ENCODE measurements at places on chromosomes 6 and 20.

- DNase-seq, result no peak
These were observed 35.2 kb upstream of the PAQR8 start for GRCh38 chr6:52326540-52327364.

- DNase-seq, result no peak
These were observed 1959.8 kb upstream of the DEFB115 start for GRCh38 chr20:29297411-29298270.

GRCh38 chr6:123780021-123780420, 23.6 kb upstream of the NKAIN2 start:
- DNase-seq, result no peak

- DNase-seq, result peak; percentile 75
These were observed 223.8 kb downstream of the NRN1 start for GRCh38 chr6:5782783-5783547.

- no peak for DNase-seq
These were observed 75.9 kb downstream of the TAF4 start for GRCh38 chr20:61989741-61990140.

GRCh38 chr6:167683028-167683862, 143.5 kb upstream of the AFDN start:
- no peak for DNase-seq

DNA sequence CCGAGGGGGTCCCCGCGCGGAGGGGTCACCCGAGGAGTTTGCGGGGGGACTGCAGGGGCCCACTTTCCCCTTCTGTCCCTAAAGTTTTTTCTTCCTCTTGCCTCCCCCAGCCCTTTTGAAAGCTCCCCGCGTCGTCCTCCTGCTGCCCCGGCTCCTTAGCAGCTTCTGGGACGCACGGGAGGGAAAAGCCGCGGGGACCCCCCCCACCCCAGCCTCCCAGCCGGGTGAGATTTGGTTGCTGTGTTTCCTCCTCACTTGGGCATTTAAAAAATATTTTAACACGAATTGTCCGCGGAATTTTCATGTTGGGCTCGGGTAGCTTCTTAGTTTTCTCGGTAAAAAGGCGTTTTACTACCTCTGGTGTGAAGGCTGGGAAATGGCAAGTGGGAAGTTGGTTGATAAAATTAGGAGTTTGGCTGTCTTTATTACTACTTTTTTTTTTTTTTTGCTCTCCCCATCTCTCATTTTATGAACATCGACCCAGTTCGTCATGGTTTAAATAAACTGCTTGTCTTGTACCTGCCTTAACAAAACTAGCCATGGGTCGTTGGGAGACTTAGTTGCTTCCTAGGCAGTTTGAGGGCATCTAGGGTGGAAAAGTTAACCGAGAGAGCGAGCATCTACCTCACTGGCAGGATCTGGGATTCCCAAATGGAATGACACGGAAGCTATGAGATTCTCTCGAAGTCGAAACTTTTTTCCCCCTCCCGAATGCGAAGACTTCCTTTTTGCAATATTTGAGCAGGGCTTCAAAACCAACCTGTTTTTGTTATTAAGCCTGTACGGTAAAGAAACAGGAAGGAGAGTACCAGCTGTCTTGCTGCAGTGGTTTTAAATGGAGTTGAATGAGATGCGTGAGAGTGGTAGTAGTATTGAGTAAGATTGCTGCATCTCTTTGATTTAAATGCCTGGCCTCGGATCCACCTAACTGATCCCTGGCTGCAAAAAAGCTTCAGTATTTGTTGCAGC, 868 bp downstream of the NCOA3 start:
- DNase-seq, result peak; percentile 15

DNA sequence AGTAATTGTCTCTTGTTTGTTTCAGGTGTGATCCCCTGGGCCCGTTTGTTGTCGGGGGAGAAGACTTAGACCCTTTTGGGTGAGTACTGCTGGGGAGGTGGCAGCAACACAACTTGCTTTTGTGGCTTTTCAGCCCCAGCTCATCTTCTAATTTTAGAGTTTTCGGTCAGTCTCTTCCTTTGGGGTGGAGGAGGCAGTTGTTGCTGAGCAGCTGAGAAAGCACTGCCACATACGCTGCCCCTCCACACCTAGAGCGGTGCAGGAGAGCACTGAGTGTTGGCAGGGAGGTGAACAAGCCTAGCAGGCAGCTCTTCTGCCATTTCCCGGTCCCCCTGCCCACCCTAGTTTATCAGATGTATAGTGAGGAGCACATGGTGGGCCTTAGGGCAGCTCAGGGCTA, 21.7 kb downstream of the TMEM74B start:
- DNase-seq, result no peak

GRCh38 chr6:75572072-75572471, 29.6 kb upstream of the SENP6 start:
- DNase-seq, result no peak

DNA sequence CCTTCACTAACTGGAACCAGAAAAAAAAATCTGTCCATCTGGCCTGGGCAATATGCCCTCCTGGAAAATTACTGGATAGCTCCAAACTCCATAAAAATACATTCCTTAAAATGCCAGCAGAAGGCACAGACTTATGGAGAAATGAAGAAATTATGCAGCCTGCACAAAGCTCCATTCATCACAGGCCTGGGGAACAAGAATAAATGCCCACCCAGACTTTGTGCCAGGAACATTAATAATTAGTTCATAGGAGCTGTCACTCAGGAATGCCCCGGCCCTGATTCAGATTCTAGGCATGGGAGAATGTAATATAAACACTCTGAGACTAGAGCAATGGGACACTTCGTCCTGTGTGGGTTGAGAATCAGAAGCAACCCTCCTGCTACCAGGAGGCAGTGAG, 199.3 kb downstream of the OTOR start:
- DNase-seq, result no peak

GRCh38 chr6:106973018-106973835, 1.3 kb downstream of the CD24 start:
- DNase-seq, result peak; percentile 56

DNA sequence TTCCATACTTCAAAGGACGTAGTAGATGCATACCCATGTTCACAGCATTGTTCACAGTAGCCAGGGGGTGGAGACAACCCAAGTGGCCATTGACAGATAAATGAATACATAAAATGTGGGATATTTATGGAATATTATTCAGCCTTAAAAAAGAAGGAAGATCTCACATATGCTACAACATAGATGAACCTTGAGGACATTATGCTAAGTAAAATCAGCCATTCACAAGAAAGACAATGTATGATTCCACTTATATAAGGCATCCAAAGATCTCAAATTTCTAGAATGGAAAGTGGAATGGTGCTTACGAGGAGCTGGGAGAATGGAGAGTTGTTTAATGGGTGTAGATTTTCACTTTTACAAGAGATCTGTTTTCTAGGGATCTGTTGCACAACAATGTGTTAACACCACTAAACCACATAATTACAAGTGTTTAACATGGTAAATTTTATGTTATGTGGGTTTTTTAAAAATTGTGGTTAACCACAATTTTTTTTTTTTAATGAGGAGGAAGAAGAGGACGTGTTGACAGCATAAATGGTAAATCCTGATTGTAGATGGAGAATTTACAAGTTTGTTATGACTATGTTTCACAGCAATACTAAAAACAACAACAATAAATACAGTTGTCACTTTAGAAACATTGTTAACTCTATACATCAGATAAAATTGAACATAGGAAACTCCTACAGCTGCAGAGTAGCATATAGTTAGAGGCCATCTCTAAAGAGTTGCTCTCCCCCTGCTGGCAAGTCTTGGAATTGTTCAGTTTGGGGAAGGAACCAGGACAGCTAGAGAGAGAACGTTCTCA, 41.6 kb downstream of the CCN2 start:
- peak; percentile 3 for DNase-seq

GRCh38 chr6:6825193-6825784, 236.8 kb downstream of the LY86 start:
- peak; percentile 99 for DNase-seq

- no peak for DNase-seq
These were observed 110.8 kb upstream of the SCP2D1 start for GRCh38 chr20:18702736-18703135.

- DNase-seq, result no peak
These were observed 103.3 kb downstream of the ANKS1A start for GRCh38 chr6:34992376-34992775.

DNA sequence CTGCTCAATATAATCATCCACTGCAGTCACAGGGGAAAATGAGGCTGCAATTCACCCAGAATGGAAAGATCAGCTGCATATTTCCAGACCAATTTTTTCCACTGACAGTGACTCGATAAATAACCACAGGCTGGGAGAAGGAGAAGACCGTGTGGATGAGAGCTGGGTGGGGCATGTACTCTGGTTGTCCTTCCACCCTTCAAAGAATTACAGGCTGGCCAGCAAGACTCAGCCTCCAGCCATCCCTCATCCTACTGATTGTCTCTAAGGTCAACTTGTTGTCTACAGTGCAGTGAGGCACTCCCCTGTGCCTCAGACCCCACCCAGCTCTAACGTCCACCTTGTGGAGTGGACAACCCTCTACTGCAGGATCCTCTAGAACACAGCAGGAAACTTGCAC, 14.5 kb upstream of the MAS1 start:
- DNase-seq, result no peak

DNA sequence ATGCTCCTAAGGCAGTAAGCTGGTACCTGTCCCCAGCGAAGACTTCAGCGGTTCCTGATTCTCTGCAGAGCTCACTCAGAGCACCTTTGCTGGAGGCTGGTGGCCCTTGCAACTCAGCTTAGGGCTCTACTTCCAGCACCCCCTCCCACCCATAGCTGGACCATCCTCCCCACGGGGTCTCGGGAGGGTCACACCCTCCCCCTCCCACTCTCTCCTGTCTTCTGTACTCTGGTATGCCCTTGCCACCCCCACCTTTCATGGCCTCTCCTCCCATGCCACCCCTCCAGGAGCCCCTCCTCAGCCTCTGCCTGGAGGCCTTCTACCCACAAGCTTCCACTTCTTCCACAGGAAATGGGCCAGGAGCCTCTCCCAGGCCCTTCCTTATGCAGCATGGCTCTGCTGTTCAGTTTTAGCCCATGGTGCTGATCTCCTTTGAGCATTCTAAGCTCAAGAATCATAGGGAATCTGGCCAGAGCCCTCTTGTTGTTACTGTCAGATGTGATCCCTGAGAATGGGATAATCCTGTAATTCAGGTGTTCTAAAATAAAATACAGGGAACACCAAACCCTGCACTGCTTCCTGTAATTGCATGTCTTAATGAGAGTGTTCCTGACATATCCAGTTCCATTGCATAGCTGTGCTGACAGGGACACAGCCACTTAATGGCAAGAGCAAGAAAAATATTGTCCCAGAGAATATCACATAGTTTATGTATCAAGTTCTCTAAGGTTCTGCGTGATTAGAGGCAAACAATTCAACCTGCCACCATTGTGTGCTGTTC, 142.1 kb downstream of the SYNDIG1 start:
- DNase-seq, result no peak

- no peak for DNase-seq
These were observed 57.6 kb downstream of the CPNE5 start for GRCh38 chr6:36781669-36782068.

- DNase-seq, result no peak
These were observed 133.3 kb downstream of the IPCEF1 start for GRCh38 chr6:154223296-154223695.

DNA sequence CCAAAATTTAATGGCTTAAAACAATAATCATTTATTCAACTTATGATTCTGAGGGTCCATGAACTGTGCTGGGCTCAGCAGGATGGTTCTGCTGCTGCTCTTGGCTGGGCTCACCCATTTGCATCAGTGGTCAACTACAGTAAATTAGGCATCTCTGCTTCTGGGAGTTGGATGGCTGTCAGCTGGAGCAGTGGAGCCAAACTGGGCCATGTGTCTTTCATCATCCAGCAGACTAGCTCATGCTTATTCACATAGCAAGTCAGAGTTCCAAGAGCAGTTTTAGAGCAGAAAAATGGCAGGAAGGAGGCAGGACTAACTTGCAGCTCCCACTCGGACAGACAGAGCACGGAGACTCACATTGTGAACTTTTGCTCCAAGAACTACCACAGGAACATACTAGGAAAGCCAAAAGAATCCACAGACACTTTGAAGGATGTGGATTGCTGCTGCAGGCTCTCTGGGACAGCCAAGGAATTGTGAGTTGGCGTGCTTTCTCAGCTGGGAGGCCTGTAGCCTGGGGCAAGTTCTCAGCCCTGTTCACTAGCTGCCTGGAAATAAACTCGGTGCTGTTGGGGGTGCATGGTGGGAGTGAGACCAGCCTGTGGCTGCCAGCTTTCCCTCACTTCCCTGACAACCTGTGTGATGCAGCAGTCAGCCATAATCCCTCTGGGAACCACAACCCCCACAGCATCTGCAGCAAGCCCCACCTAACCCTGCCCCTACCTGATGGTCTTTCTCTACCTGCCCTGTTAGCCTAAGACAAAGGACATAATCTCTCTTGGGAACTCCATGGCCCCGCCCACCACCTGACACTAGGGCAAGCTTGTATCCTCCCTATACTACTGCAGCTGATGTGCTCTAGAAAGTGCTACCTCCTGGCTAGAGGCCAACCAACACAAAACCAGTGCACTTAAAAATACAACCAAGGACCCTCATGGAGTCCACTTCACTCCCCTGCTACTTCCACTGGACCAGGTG, 129.0 kb downstream of the JPH2 start:
- peak; percentile 49 for DNase-seq

- DNase-seq, result no peak
These were observed 11.4 kb downstream of the ZC3H12D start for GRCh38 chr6:149473080-149474052.

GRCh38 chr20:23293689-23294088, 56.9 kb upstream of the NXT1 start:
- DNase-seq, result no peak

DNA sequence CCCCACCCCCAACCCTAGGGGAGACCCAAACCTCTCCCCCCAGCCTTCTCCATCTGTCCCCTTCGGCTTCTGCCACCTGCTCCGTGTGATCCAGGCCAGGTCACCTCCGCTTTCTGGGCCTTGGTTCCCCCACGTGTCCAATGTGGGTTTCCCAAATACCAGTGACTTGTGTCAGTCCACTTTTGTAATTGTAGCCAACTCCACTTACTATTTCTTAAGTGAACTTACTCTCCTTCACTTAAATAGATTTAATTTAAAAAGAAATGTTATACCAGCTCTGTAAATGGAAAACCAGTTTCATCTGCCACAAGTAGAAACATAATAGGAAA, 10.0 kb upstream of the FAM110A start:
- no peak for DNase-seq

- DNase-seq, result peak; percentile 27
These were observed 73.3 kb downstream of the AKAP12 start for GRCh38 chr6:151313066-151313491.

DNA sequence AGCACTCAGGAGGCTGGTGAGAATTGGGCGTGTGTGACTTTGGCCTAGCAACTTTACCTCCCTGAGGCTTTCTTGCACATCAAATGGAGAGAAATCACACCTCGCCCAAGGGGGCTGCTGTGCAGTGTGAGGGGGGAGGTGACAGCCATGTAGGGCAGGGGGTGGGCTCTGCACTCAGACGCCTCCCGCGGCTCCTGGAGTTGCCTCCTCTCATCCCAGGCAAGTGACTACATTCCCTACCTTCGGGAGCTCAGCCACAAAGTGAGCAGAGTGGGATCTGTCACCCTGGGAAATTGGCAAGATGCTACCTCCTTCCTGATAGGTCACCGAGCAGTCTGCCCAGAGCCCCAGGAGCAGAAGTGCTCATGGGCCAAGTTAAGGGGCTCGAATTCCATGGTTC, 56.0 kb downstream of the GCNT2 start:
- DNase-seq, result no peak

GRCh38 chr6:38579010-38579628, 60.6 kb downstream of the BTBD9 start:
- no peak for DNase-seq

- DNase-seq, result no peak
These were observed 28.6 kb upstream of the CCN2 start for GRCh38 chr6:131979515-131980337.

- no peak for DNase-seq
These were observed 23.9 kb downstream of the INSM1 start for GRCh38 chr20:20391766-20392165.
